ENCODE measurements at places on chromosomes 5 and 9. TPM values are rescaled to one million over a fixed set of nuclear protein-coding genes. Genes with fewer than 3 reads are reported as not detected.
A peak's percentile ranks its signal among the peaks of the same experiment; 100 is the strongest.

- no peak overlapping the region for H3K27ac ChIP-seq
- H3K36me3 ChIP-seq: no peaks in the 10 kb centered on the region
- DNase-seq: no peak
- H3K4me1 ChIP-seq: no peaks in the 10 kb centered on the region
- no peak overlapping the region for H3K4me3 ChIP-seq
Measured at GRCh38 chr5:103441523-103441922, 121.1 kb downstream of the NUDT12 start.

SPINK13 gene
- polyA plus RNA-seq: not detected

SLC35D2 gene
- polyA plus RNA-seq: 70.5 TPM

DNA sequence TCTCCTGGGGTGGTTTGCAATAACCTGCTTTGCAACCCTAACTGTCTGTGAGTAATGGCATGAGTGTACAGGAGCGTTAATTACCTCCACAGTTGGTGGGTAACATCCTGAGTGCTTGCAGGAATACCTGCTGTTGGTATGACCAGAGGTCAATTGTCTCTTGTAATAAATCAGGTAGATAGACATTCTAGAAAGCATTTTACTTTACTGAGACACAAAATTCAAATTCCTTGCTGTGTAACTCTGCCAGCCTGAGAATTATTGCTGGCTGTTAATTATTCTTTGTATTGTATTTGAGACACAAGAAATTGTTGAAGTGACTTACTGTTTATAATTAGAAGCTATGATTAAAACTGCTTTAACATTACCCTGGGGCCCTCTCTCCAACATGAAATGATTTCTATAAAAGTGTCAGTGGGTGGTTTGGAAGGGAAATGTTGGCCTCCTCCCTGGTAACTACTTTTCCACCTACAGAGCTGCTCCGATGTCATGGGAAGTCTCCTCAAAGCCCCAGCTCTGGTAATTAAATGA is 150.8 kb upstream of the ADCY2 start:
- H3K27me3 ChIP-seq: no peaks in the 10 kb centered on the region
- peak; percentile 53 for DNase-seq
- H3K27ac ChIP-seq: no peak overlapping the region
- peaks cover 6% of the 10 kb centered on the region for H3K4me1 ChIP-seq
- H3K36me3 ChIP-seq: no peaks in the 10 kb centered on the region

DNA sequence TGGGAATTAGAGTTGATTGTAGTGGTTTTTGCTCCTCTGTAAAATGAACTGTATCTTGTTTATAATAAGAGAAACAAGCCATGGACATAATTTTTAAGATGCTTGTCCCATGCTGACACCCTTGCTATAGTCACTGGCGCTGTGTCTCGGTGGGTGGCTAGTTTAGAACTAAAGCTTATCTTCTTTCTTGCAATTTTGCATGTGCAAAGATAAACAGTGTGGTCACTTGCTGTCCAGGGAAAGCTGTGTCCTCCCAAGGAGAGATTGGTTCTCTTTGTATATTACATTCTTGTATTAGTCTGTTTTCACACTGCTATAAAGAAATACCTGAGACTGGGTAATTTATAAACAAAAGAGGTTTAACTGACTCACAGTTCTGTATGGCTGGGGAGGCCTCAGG is 143.8 kb downstream of the MELK start:
- no peak overlapping the region for H3K27ac ChIP-seq
- no peaks in the 10 kb centered on the region for H3K36me3 ChIP-seq
- H3K4me1 ChIP-seq: no peaks in the 10 kb centered on the region
- no peak for DNase-seq
- peaks cover 3% of the 10 kb centered on the region for H3K27me3 ChIP-seq
- H3K4me3 ChIP-seq: no peak overlapping the region

PCSK5 gene
- 123 TPM for polyA plus RNA-seq

GRCh38 chr5:139369181-139369580 is 13.9 kb downstream of the SLC23A1 start:
- no peak overlapping the region for H3K27ac ChIP-seq
- H3K4me3 ChIP-seq: no peak overlapping the region
- no peaks in the 10 kb centered on the region for H3K27me3 ChIP-seq
- H3K36me3 ChIP-seq: peaks cover 57% of the 10 kb centered on the region

- H3K4me1 ChIP-seq: no peaks in the 10 kb centered on the region
- no peak for DNase-seq
- H3K4me3 ChIP-seq: no peak overlapping the region
- no peak overlapping the region for H3K27ac ChIP-seq
- no peaks in the 10 kb centered on the region for H3K36me3 ChIP-seq
- H3K27me3 ChIP-seq: no peaks in the 10 kb centered on the region
Measured at GRCh38 chr9:99004115-99004514, 60.4 kb downstream of the COL15A1 start.

DNA sequence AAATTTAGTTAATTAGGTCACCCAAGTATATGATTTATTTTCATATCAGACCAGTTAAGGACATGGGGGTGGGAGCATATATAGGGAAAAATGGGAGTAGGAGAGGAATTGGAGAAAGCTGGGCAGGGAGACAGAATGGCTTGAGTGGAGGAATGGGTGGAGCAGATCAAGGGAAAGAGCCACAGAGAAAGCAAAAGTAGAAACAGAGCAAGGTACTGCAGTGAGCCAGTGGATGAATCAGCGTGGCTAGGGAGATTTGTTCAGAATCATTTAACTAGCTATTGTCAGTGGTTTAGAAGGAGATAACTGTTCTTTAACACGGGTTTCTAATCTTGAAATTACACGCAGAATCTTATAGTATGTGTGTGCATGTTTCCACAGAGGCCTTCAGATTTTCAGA is 37.4 kb downstream of the SNX24 start:
- no peak for DNase-seq
- no peak overlapping the region for H3K4me3 ChIP-seq
- no peaks in the 10 kb centered on the region for H3K36me3 ChIP-seq
- no peaks in the 10 kb centered on the region for H3K27me3 ChIP-seq
- no peak overlapping the region for H3K27ac ChIP-seq
- H3K4me1 ChIP-seq: no peaks in the 10 kb centered on the region

DNA sequence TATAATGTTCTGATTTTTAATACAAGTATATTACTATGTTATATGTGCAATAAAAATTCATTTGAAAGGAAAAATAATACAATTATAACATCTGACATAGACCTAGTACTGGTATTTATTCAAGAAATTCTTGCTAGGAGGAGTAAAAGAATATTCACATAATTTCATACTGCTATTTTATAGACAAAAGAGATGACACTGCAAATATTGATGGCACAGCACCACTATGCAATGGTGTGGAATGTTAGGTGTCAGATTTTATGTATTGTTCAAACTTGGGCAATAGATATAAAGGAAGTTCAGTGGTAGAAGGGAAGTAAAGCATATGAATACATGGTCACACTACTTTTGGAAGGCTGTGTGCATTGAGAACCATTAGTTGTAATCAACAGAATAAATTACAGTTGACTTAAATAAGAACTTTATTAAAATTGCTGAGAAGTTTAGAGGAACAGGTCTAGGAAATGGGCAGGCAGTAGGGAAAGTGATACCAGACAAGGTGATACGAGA is 143.9 kb downstream of the OR2K2 start:
- no peaks in the 10 kb centered on the region for H3K4me1 ChIP-seq
- H3K36me3 ChIP-seq: no peaks in the 10 kb centered on the region
- H3K27ac ChIP-seq: no peak overlapping the region
- no peak for DNase-seq
- H3K27me3 ChIP-seq: no peaks in the 10 kb centered on the region

DNA sequence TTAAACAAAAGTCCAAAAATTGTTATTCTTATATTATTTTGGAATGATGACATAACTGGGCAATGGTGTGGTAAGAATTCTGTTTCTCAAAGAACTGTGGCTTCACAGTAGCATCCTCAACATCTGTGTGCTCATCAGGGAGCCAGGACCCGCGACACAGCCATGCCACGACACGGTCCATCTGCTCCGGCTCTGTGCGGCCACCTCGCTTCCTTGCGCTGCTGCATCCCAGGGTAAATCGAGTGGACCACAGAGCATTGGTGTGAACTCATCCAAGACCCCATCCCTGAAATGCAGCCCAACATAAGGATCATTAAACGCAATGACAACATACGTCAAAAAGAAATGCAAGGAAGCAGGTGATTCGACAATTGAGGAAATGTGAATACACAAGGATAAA is 15.3 kb downstream of the WHRN start:
- H3K27ac ChIP-seq: no peak overlapping the region
- no peaks in the 10 kb centered on the region for H3K36me3 ChIP-seq
- H3K4me3 ChIP-seq: no peak overlapping the region
- DNase-seq: no peak
- no peaks in the 10 kb centered on the region for H3K4me1 ChIP-seq
- no peaks in the 10 kb centered on the region for H3K27me3 ChIP-seq

DNA sequence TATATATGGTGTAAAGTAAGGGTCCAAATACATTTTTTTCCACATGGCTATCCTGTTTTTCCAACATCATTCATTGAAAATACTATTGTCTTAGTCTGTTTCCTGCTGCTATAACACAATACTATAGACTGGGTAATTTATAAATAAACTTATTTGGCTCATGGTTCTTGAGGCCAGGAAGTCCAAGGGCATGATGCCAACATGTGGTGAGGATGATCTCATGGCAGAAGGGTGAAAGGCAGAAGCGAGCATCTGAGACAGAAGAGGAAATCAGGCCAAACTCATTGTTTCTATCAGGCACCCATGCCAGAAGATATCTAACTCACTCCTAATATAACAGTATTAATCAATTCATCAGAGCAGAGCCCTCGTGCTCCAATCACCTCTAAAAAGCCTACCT is 42.6 kb downstream of the ANKRD55 start:
- no peaks in the 10 kb centered on the region for H3K36me3 ChIP-seq
- no peaks in the 10 kb centered on the region for H3K4me1 ChIP-seq
- no peak overlapping the region for H3K27ac ChIP-seq
- no peaks in the 10 kb centered on the region for H3K27me3 ChIP-seq

DNA sequence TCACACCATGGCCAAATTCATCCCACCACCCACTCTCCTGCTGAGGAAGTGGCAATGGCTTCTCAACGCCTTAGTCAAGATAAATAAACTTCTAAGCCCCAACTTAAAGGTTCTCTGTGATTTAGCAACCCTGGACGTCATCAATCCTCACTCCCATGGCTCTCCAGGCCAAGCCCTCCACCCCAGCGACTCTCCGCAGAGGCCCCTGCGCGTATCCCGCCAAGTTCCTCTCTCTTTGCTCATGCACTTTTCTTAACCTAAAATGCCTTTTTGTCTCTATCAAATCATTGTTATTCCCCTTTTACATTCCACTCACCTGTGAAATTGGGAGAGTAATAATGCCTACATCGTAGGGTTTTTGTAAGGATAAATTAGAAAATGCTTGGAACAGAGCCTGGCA is 88.6 kb downstream of the NRG2 start:
- H3K27ac ChIP-seq: no peak overlapping the region
- H3K27me3 ChIP-seq: peaks cover 8% of the 10 kb centered on the region
- no peak overlapping the region for H3K4me3 ChIP-seq
- no peaks in the 10 kb centered on the region for H3K36me3 ChIP-seq

DNA sequence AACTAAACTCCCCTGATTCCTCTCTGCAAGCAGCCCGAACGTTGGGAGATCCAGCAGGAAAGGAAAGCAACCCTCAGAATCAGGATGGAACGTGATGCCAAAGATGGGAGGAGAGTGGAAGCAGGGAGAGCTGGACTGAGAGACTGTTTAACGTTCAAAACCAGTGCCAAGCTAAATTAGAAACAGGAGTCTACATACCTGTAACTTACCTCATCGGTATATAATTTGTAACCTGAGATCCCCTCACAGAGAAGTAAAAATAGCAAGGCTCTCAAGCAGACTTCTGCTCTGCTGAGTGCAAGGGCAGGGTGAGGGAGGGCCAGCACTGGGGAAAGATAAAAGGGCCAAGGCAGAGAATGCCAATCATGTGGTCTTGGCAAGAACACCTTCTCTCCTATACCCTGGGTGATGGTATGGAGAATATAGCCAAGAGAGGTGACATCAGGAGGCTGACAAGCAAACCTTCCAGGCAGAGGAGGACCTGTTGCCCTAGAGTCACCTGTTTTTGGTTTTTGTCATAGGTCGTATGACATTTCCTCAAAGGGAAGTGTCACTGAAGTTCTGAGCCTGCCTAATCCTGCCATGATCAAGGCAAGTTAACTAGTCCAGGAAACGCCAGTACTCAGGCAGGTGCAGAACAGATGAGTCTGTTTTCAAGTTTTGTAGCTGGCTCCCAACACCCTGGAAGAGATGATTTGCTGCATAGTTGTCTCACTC is 472.0 kb downstream of the NFIB start:
- H3K27ac ChIP-seq: no peak overlapping the region
- no peaks in the 10 kb centered on the region for H3K36me3 ChIP-seq
- H3K4me3 ChIP-seq: no peak overlapping the region

DNA sequence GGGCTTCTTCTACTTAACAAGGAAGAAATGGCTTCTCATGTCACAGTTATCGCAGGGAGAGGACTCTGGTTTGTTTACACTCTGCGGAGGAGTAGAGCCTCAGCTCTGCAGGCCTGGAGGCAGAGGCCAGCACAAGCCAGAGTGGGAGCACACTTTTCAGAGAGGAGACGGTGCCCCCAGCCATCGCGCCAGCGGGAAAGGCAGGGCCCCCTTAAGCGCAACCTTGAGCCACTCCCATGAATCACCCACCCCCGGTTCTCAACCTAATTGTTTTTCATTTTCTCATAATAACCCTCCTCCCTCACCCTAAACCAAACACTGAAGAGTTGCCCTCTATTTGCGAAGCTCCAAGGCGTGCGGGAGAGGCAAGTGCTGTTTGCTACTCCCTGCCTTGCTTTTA is 208.4 kb upstream of the TBCA start:
- H3K36me3 ChIP-seq: no peaks in the 10 kb centered on the region
- no peaks in the 10 kb centered on the region for H3K4me1 ChIP-seq
- peak; percentile 41 for DNase-seq
- peaks cover 10% of the 10 kb centered on the region for H3K27me3 ChIP-seq
- H3K4me3 ChIP-seq: no peak overlapping the region

DNA sequence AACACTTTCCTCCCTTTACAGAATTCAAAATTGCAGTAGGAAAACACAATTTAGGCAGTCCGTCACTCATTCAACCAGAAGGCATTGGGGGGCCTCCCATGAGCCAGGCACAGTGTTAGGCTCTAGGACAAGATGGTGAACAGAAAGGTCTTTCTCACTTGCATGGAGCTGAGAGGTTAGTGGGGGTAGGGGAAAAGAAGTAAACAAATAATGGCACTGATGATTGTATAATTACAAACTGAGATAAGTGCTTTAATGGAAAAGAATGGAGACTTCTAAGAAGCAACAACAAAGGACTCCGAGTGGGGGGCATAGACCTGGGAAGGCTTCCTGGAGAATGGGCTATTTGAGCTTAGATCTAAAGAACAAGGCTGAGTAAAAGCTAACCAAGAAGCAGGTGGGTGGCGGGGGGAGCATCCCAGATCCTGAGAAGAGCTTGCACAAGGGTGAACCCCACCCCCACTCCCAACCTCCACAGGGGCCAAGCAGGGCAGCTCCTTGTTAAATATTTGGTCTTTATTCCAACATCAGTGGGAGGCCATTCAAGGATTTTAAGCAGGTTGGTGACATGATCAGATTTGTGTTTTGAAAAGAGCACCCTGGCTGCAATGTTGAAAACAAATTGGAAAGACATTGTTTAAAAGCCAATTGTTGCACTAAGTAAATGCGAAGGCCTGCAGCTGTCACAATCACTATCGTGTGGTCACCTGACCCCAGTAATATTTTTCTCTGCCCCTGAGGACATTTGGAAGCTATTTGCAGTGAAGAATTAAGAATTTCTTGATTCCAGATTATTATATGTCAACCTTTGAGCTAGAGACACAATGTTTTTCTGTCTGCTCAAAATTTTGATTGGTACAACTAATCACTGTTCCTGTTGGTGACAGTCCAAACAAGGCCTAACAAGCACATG is 73.9 kb upstream of the EFNA5 start:
- H3K36me3 ChIP-seq: no peaks in the 10 kb centered on the region
- H3K4me3 ChIP-seq: no peak overlapping the region
- no peak overlapping the region for H3K27ac ChIP-seq
- H3K4me1 ChIP-seq: no peaks in the 10 kb centered on the region
